ENCODE measurements at places on chromosomes 5 and 9.

DNA sequence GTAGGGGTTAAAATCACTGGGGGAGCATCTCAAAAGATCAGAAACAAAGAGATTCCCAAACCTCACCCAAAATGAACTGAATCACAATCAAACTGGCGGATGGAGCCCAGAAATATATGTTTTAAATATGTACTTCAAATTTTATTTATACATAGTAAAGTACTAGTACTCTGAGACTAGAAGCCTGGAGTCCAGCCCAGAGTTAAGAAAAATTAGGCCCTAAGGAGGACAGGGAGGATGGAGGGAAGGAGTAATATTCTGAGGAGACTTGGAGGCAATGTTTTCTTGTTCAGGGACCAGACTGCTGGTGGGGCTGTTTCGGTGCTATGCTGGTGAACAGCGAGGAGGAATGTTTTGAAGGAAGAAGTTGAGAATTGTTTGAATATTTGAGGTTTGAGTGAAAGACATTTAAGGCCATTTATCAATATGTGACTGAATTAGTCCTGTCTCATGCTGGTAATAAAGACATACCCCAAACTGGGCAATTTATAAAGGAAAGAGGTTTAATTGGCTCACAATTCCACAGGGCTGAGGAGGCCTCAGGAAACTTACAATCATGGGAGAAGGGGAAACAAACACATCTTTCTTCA lies 552.4 kb upstream of the DAB2 start:
- DNase-seq, result peak; percentile 8

- no peak for DNase-seq
Observed at GRCh38 chr9:81116340-81117137, 572.8 kb downstream of the TLE1 start.

DNA sequence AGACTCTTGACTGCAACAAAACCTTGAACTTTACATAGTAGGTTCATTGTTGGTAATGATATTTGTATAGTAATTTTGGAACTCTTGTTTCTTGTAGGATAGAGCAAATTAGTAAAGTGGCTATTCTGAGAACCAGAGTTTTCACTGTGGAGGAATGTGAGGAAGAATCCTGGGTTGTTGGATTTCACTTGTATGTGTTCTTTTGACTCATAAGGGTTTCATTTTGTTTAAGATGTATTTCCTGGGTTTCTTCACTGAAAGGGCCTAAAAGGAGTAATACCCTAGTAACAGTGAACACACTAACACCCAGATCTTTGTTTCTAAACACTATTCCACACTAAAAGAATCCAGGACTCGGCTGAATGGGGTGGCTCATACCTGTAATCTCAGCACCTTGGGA lies 20.1 kb downstream of the TTC1 start:
- DNase-seq, result no peak

DNA sequence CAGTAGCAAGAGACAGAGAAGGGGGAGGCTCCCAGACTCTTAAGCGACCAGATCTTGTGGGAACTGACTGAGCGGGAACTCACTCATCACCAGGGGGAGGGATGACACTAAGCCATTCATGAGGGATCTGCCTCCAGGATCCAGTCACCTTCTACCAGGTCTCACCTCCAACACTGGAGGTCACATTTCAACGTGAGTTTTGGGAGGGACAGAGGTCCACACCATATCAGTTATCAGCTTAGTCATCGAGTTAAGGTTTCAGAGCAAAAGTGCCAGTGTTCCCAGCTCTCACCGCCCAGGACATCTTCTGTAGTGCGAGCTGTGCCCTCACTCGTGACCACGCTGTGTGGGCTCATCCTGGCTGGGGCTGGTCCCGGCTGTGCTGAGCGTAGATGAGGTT lies 98.7 kb upstream of the CACNA1B start:
- DNase-seq, result no peak

DNA sequence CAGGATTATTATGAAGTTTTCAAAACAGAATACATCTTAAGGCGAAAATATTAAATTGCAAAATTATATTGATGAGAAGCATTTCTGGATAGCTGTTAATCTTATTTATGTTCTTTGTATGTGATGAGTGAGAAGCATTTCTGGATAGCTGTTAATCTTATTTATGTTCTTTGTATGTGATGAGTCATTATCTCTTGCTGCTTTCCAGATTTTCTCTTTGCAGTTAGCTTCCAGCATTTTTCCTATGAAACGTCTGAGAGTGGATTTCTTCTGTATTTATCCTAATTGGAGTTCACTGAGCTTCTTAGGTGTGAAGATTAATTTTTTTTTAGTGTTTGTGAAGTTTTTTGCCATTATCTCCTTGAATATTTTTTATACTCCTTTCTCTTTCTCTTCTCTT lies 8.2 kb downstream of the TMEM232 start:
- no peak for DNase-seq

DNA sequence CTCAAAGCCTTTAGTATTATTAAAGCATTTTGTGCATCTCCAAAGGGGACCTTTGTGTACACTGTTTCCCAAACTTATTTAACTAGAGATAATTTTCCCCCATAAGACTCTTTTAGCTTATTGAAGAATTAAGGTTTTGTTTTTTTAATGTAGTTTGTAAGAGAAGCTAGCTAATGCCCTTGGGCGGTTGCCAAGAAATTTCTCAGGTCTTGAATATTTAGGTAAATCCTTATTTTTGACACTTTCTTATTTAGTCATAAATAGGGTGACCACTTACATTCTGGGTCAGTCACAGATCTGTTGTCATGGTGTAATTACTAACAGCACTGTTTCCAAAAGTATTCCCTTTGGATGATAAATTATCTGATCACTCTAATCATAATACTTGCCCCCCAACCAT lies 27.2 kb downstream of the TNFAIP8 start:
- DNase-seq, result no peak

DNA sequence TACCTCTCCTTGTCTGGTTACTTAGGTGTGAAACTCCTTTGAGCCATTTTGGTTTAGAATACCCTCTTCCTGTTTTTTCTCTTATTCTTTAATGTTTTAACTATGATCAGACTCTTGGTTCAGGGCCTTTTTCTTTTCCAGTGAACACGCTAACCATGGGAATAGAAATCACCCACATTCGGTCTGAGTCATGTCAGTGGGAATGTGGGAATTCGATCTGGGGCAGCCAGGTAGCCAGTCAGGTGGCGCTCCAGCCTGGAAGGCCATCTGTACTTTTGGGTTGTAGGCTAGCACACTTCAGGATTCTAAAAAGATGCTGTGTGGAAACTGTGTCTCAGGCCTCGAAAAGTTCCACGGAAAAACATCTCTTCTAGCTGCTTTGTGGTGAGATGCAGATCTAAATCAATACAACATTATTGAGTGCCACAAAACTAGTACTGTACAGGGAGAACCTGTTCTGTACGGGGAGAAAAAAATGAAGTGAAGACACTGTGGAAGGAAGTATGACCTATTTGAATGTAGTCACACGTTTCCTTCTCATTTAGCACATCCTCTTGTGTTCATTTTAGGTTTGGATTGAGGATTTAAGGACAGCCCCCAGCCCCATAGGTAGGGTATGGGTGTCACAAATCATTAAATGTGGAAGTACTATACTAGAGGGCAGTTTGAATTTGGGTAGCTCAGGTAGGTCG lies 36.4 kb downstream of the SNX30 start:
- DNase-seq, result no peak

GRCh38 chr9:106127776-106128175 lies 433.4 kb downstream of the TMEM38B start:
- DNase-seq, result no peak

GRCh38 chr5:121171834-121172233 lies 679.8 kb upstream of the FTMT start:
- DNase-seq, result peak; percentile 21

DNA sequence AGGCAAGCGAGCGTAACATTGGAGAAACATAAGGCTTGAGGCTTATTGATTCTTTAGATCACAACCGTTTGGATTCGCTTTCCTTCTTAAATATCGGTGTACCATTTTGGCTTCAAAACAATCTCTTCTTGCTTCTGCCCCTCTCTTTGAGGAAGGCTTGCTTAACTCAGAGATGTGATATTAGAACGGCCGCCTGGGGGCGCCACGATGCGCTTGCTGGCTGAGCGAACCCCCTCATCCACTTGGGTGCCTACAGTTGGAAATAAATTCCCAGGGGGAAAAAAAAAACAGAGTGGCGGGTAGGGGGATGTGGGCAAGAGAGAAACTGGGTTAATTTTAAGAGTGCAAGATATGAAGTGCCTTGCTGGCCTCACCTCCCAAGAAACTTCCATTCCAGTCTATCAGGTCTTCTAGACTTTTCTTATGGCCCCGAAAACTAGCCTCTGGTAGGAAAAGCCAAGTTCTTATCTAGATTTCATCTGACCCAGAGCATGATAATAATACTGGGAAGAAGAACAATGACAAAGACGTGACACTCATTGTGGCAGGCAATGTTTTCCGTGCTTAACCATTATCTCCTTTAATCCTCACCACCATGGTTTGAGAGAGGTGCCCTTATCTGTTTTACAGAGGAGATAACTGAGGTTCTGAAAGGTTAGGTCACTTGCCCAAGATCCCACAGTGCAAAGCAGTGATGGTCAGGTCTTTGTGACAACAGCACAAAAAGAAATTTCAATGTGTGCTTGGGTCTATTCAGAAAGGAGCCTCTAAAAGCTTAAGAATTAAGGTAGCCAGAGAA lies 115.8 kb downstream of the DPYSL3 start:
- peak; percentile 42 for DNase-seq

GRCh38 chr5:77282337-77283027 lies 72.0 kb downstream of the PDE8B start:
- peak; percentile 31 for DNase-seq
